ENCODE measurements at places on chromosomes 1 and 21.

GRCh38 chr1:15352128-15352957 lies 57.3 kb upstream of the EFHD2 start:
- no peak for DNase-seq

GRCh38 chr1:184392067-184392466 lies 5.2 kb downstream of the C1orf21 start:
- no peak for DNase-seq

DNA sequence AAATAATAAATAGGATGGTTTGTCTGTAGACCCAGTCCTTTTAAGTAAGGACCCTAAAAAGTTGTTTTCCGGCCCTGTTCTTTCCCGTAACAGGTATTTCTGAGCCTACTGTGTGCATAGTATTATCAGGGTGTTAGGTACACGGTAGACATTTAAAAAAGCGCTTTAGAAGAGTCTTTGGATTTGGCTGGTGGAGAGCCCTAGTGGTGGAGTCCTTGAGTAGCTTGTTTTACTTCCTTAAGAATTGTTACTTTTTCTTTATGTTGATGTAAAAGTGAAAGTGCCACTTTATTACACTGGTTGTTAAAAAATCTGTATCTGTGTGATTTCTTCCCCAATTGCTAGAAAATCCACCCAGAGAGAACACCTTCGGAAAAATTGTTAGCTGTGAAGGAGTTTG lies 36.8 kb downstream of the SMYD2 start:
- no peak for DNase-seq

- DNase-seq: no peak
Observed at GRCh38 chr21:32410916-32411315, 1.6 kb upstream of the EVA1C start.

DNA sequence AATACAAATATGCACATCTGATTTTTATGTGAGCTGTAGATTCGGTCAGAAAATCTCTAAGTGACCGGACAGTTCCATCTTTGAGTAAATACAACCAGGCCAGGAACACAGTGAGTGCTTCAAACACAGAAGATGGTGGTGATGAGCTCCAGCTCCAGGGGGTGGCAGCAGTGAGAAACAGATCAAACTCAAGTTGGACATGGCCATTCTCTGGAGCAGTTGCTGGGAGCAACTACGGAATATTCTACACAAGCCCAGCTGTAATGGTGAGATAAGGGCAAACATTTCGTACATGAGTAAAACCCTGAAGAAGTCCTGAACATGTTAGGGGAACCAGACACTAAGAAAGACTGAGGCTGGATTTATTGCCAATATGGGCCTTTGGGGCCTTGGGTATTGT lies 100.7 kb downstream of the BARHL2 start:
- DNase-seq: peak; percentile 2

GRCh38 chr1:54107131-54107530 lies 45.7 kb downstream of the CDCP2 start:
- no peak for DNase-seq

DNA sequence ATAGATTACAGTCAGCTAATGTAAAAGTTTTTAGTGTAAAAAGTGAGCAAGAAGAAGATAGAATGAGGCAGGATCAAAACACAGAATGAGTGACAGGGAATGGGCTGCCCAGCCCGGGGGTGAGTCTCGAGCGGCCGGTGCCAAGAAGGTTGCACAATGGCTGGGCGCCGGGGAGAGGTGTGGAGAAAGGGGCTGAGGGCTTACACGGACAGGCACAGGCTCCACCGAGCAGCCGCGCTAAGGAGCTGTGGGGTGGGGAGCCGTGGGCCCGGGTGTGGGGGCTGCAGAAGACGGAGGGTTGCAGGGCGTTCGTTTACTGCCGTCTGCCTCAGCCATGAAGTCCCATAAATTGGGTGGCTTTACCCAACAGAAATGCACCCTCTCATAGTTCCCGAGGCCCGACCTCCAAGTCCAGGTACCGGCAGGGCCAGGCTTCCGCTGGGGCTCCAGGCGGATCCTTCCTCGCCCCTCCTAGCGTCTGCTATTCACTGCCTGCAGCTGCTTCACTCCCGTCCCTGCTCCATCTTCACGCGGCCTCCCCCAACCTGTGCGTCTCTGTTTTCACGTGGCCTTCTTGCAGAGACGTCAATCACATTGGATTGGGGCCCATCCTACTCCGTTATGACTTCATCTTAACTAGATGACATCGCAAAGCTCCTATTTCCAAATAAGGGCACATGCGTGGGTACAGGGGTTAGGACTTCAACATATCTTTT lies 277.2 kb downstream of the CAMTA1 start:
- no peak for DNase-seq

DNA sequence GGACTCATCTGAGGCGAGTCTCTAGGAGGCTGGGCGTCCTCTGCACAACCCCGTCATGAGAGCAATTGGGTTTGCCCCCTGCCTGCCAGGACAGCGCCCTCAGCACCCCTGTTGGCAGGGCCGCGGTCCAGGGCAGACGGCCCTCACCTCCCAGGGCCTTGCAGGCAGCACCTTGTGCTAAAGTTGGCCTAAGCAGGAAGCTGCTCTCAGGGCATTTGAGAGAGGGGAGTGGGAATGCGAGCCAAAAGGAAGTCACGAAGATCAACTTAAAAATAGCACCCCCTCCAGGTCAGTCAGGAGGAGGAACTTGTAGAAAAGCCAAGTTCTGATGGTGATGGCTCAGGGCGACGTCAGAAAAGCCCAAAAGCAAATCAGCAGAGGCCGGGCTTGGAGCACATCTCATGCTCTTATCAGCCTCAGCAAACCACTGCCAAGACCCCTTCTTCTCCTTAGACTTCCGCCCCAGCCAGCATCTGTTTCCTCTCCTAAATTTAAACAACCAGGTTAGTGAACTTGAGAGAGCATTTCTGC lies 12.6 kb upstream of the ADORA3 start:
- peak; percentile 20 for DNase-seq

DNA sequence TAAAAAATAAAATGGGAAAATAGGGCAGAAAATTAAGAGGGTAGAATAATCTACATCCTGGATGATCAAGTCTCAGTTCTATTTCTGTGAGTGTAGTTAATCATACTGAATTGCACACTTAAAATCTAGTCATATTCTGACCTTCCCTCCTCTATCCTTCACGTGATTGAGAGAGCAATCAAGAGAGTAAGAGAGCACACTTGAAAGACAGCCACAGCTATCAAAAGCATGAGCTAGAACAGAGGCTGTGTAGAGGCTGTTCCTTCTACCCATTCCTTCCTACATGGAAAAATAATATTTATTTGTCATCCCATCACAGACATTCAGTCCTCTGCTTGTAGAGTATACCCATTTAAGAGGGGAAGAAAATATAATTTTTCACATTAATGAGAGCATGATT lies 52.4 kb downstream of the PHC2 start:
- peak; percentile 44 for DNase-seq

GRCh38 chr1:6317098-6317760 lies 56.3 kb upstream of the GPR153 start:
- no peak for DNase-seq

DNA sequence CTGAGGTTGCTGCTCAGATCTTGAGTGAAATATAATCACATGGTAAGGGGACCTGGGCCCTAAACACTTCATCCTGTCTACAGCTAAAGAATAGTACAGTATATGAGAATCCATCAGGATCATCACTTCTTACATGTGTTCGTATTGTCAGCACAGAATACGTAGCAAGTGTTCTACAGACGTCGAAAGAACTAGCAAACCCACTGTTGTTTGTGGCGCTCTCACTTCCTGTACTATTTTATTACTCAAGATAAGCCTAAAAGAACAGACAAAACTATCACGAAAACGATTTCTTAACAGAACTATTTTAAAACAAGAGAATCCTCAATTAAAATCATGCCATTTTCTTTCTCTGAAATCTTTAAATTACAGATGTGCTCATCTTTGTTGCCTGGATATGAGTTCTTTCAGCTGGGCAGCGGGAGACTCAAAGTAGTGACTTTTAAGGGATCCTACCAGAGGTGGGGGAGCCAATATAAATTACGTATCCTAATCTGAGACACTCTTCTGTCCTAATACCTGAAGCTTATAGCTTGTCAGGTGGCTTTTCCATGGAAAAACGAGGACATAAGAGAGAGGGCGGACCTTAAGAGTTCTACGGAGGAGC lies 724 bp downstream of the ST7L start:
- DNase-seq: peak; percentile 21

DNA sequence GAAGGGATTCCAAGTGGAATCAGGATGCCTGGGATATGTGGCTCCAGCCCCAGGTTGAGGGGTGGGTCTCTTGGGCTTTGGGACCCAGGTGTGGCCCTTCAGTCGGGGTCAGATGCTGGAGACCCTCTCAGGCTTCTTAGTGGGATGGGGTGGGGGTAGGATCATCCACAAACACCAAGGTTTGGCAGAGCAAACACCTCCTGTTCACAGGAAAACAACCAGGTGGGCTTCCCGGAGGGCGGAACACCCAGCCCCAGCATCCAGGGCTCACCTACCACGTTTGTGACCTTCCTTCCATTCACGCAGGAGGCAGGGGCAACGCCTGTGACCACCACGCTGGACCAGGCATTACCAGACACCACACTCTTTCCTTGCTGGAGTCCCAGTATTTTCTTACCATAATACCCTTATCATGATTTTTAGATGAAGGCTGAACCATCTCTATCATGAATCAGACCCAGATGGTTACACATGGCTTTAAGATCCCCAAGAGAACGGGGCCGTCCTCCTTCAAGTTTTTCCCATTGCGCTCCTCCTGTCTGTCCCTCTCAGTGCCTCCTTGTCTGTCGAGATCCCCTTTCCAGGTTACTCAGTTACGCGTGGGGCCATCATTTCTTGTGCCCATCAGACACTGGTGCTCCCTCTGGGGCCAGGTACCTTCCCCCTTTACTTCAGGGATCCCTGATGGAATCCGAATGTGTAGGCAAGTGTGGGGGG lies 428.2 kb downstream of the NPHP4 start:
- DNase-seq: no peak

DNA sequence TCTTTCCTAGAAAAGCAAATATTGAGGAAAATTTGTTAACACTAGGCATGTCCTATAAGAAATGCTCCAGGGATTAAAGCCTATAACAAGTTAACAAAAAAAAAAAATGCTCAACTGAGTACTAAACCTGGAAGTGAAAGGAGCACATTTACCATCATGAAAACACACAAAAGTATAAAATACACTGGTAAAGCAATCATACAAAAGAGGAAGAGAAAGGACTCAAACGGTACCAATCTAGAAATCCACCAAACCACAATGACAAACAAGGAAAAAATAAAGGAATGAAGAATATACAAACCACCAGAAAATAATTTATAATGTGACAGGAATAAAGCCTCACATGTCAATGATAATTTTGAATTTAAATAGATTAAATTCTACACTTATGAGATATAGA lies 21.2 kb downstream of the CD1E start:
- DNase-seq: no peak

DNA sequence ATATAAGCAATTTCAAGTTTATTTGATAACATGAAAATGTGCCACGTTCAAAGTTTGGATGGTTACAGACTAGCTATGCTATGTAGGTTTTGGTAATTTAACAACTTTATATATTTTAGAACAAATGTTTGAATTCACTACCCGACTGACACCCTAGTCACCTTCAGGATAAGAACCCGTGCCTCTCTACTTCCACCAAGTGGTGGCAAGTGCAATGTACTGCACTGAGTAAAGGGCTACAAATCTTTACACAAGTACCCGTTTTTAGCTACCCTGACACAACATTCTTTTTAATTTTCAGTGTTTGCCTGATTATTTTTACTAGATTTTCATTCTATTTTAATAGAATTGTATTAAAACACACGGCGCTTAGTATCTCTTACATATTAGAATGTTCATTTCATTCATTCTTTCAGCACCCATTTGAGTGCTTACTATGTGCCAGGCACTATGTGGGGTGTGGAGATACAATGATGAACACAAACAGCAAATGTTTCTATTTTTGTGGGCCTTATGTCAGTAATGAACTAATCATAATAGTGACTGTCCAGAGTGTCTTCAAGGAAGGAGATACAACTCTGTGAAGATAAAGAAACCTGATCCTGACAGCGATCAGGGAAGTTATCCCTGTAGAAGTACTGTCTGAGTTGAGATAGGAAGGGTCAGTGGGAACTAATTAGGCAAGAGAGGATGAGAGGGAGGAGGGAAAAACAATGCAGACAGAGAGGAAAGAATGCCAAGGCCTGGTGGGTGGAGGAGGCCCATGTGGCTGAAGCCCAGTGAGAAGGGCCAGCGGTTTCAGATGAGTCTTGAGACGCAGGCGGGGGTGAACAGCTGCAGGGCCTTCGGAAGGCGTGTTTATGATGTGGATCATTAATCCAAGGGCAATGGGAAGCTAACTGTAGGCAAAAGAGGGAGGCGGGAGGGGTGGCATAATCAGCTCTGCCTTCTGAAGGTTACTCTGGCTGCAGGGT lies 3.8 kb downstream of the LCA5L start:
- peak; percentile 72 for DNase-seq
